PC-3 (cell line): ENCODE measurements at places on chromosomes 6 and 20. TPM values are rescaled to one million over a fixed set of nuclear protein-coding genes. Genes with fewer than 3 reads are reported as not detected.

DNA sequence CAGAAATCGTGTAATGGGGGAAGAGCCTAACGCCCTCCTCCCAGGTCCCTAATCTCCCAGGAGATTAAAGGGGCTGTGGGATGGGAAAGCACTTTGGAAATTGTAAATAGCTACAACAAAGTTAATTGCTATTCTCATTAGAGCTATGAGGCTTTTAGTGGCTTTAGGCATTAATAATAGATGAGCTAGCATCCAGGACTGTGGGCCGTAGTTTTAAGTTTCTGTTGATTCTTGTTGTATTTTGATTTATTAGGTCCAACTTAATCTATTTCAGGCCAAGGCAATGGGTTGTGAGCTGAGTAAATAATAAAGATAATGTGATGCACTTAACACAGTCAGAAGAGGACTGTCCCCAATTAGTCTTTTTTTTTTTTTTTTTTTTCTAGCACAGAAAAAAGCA is 67.7 kb downstream of the ANKRD6 start:
- DNase-seq: no peak

RAB23 gene
- 8.2 and 11.2 TPM in 2 replicates for total RNA-seq

DNA sequence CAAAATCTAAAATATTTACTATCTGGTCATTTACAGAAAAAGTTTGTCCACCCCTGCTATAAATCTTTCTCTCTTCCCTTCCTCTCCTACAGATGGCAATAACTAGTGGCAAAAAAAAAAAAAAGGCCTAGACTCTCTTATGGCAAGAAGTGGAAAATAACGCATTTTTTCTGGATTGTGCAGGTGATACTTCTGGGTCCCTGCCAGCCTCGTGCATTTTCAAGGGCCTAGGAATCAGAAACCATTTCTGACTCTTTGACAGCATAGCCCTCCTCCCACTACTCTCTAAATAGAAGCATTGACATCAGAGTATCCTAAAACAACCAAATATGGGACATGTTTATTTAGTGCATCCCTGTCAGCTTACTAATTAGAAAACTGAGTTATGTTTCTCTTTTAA is 251.0 kb downstream of the KHDC1L start:
- no peak for DNase-seq

CTCFL gene
- total RNA-seq: not detected in 2 replicates

DNA sequence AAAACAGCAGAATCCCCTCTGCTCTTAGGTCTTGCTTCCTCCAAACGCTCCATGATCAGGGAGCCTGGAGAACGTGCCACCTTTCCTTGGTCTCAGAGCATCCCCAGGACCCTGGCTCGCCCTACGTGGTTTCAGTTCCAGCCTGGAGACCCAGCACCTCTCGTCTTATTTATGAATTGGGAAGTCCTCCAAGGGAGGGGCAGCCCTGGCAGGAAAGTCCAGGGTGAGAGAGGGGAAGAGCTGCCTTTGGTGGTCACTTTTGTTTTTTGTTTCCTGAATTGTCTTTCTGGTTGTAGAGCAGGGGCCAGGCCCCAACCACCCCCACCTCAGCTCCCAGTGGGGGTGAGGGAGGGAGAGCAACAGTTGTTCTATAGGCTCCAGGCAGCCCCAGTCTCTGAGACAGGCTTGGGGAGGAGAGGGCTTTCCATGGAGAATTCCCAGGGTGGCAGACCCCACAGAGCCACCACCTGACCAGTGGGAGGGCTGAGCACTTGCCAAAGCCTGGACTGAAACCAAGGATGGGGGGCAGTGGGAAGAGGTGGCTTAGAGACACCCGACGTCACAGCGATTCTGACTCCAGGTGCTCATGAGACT is 88.8 kb downstream of the PRND start:
- no peak for DNase-seq

HSPA12B gene
- not detected in 2 replicates for total RNA-seq

CALHM5 gene
- not detected in 2 replicates for total RNA-seq

GRCh38 chr6:44072452-44072958 is 54.7 kb downstream of the MRPL14 start:
- no peak for DNase-seq

LGSN gene
- total RNA-seq: not detected in 2 replicates

SOX18 gene
- total RNA-seq: 1.1 and 1.5 TPM in 2 replicates

- DNase-seq: no peak
Observed at GRCh38 chr6:38177882-38178583, 358.5 kb downstream of the ZFAND3 start.

TINAG gene
- total RNA-seq: not detected in 2 replicates

ME1 gene
- total RNA-seq: 22.3 and 28.0 TPM in 2 replicates

DNA sequence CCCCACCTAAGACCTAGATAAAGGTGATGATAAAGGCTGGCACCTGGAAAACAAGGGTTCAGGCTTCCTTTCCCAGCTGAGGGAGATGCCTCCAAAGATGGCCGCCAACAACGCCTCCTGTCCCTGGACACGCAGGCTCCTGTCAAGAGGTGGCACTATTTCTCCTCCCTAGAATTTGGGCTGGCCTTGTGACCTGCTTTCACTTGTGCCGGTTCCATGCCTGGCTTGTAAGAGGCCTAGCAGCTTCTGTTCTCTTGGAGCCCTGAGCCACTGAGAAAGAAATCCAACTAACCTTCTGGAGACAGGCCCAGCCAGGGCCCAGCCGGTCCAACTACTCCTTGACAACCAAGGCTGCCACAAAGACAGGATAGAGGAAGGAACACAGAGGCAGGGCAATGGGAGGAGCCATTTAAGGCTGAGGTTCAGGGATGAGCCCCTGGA is 60.2 kb upstream of the RALY start:
- peak; percentile 56 for DNase-seq

PRPH2 gene
- not detected in 2 replicates for total RNA-seq

DNA sequence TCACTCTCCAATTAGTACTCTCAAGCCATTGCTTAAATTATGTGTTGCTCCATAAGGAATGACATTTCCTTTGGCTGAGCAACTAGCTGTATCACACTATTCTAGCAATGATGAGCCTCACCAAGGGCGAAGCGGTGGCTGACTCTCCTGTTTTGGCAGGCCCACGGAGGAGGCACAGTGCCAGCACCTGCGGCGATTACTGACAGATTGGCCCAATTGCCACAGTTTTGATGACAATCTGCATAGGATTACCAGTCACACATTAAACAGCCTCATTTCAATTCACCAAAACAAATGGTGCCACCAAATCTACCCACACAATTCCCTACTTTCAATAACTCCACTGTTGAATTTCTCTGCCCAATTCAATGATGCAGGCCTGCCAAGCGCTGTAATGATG is 286.9 kb downstream of the PTPRK start:
- no peak for DNase-seq

GRCh38 chr20:24109537-24109936 is 121.0 kb upstream of the GGTLC1 start:
- DNase-seq: no peak
